Esophagus muscularis mucosa (tissue), 4 donors: ENCODE measurements at places on chromosomes 3 and 15. TPM values are rescaled to one million over a fixed set of nuclear protein-coding genes. Genes with fewer than 3 reads are reported as not detected.

DNA sequence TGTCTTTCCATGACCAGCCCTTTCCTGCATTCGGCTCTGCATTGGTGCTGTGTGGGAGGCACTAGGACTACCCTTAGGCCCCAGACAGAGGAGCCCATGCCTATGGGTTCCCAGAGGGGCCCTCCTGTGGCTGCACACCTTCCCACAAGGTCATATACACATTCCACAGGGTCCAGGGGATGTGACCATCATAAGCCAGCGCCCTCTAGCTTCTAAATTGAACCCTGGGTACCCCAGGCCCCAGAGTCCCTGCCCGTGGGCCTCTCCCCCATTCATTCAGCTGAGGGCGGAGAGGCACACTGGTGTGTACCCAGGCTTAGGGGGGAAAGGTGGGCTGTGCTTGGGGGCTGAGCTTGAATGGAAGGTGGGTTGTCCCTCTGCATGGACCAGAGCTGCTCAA, 10.2 kb upstream of the SLC6A6 start:
- no peak for DNase-seq
- H3K27me3 ChIP-seq, result no peaks in the 10 kb centered on the region
- no peaks in the 10 kb centered on the region for H3K36me3 ChIP-seq
- peaks cover 39% of the 10 kb centered on the region for H3K4me1 ChIP-seq
- no peak overlapping the region for H3K4me3 ChIP-seq
- no peak overlapping the region for H3K27ac ChIP-seq

GRCh38 chr3:119774444-119774843, 7.5 kb upstream of the NR1I2 start:
- H3K27ac ChIP-seq, result no peak overlapping the region
- H3K36me3 ChIP-seq, result no peaks in the 10 kb centered on the region
- H3K4me1 ChIP-seq, result no peaks in the 10 kb centered on the region
- no peaks in the 10 kb centered on the region for H3K27me3 ChIP-seq

The HTR3E gene
- not detected for total RNA-seq

The LRRN1 gene
- 3.3 TPM for total RNA-seq

- H3K27me3 ChIP-seq, result no peaks in the 10 kb centered on the region
- H3K27ac ChIP-seq, result no peak overlapping the region
- H3K36me3 ChIP-seq, result peaks cover 40% of the 10 kb centered on the region
- no peak for DNase-seq
- H3K4me3 ChIP-seq, result no peak overlapping the region
These were observed 28.1 kb downstream of the ATRIP start for GRCh38 chr3:48474619-48475018.

DNA sequence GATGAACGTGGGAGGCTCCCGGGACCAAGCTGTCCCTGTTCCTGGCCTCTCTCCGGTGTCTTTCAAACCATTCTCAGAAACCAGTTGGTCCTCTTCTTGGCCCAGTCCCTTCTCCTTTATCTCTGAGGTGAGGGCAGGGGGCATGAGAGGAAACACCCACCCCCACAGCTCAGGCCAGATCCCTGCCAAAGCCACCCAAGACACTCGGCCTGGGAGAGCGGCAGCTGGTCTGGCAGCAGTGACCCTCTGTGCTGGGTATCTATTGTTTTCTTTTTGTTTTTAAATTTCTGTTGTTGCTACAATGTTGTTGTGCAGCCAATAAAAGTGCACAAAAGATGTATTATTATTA, 27.3 kb downstream of the ACSBG1 start:
- H3K4me3 ChIP-seq, result no peak overlapping the region
- H3K27ac ChIP-seq, result no peak overlapping the region
- no peak for DNase-seq
- H3K36me3 ChIP-seq, result no peaks in the 10 kb centered on the region
- H3K27me3 ChIP-seq, result no peaks in the 10 kb centered on the region

The CFAP100 gene
- not detected for total RNA-seq

- no peaks in the 10 kb centered on the region for H3K36me3 ChIP-seq
- H3K4me1 ChIP-seq, result peaks cover 6% of the 10 kb centered on the region
- DNase-seq, result no peak
These were observed 172.7 kb upstream of the TRIM42 start for GRCh38 chr3:140505213-140505612.

The CFAP92 gene
- 0.19 TPM for total RNA-seq

The DCUN1D1 gene
- total RNA-seq, result 36.6 TPM
